H1 (cell line): ENCODE measurements at places on chromosomes 2 and 18.
A peak's percentile ranks its signal among the peaks of the same experiment; 100 is the strongest.

DNA sequence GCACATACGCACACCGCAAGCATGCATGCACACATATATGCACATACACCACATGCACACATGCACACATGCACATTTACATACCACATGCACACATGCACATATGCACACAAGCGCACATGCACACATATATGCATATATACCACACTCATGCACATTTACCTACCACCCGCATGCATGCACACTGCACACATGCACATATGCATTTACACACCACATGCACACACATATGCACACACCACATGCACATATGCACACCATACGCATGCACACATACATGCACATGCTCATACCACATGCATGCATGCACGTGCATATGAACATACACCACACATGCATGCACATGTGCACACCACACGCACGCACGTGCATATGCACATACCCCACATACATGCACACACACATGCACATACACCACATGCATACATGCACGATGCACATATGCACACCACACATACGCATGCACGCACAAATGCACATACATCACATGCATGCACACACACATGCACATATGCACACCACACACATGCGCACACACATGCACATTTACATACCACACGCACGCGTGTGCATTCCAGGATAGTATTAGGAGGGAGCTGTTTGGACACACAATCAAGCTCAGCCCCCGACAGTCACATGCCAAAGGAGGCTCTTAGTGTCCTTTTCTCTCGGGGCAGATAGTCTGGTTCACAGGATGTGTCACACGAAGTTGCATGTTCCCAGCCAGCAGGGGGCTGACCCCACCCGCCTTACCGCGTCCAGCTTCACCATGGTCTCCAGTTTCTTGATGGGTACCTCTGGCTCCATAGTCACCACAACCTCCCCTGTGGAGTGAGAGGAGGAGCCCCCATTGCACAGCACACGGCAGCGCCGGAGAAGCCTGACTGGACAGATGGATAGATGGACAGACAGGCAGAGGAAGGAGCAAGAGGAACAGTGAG is 5.9 kb downstream of the OTOF start:
- H3K27ac ChIP-seq = no peak overlapping the region
- H3K36me3 ChIP-seq = no peaks in the 10 kb centered on the region
- H3K4me1 ChIP-seq = no peaks in the 10 kb centered on the region
- H3K27me3 ChIP-seq = no peaks in the 10 kb centered on the region
- DNase-seq = no peak
- H3K4me3 ChIP-seq = no peak overlapping the region

- H3K4me1 ChIP-seq = no peaks in the 10 kb centered on the region
- no peak overlapping the region for H3K27ac ChIP-seq
- DNase-seq = no peak
- no peaks in the 10 kb centered on the region for H3K36me3 ChIP-seq
- H3K4me3 ChIP-seq = no peak overlapping the region
These were observed 218.3 kb upstream of the STK17B start for GRCh38 chr2:196389670-196390069.

GRCh38 chr2:183185534-183185933 is 61.3 kb downstream of the NUP35 start:
- H3K27ac ChIP-seq = peak overlapping the region; percentile 45; the same call in 1 of the 2 replicates
- H3K4me1 ChIP-seq = no peaks in the 10 kb centered on the region; the same call in 1 of the 2 replicates
- H3K27me3 ChIP-seq = no peaks in the 10 kb centered on the region
- H3K4me3 ChIP-seq = no peak overlapping the region
- no peak for DNase-seq

- DNase-seq = no peak
- no peak overlapping the region for H3K4me3 ChIP-seq
- no peak overlapping the region for H3K27ac ChIP-seq
- no peaks in the 10 kb centered on the region for H3K27me3 ChIP-seq
These were observed 27.2 kb upstream of the LANCL1 start for GRCh38 chr2:210503725-210504191.

- no peak overlapping the region for H3K4me3 ChIP-seq
- no peak for DNase-seq
- no peak overlapping the region for H3K27ac ChIP-seq
- H3K36me3 ChIP-seq = no peaks in the 10 kb centered on the region
- peaks cover 2% of the 10 kb centered on the region; the same call in 1 of the 2 replicates for H3K4me1 ChIP-seq
- no peaks in the 10 kb centered on the region for H3K27me3 ChIP-seq
These were observed 157.1 kb downstream of the RIT2 start for GRCh38 chr18:42958353-42958752.

DNA sequence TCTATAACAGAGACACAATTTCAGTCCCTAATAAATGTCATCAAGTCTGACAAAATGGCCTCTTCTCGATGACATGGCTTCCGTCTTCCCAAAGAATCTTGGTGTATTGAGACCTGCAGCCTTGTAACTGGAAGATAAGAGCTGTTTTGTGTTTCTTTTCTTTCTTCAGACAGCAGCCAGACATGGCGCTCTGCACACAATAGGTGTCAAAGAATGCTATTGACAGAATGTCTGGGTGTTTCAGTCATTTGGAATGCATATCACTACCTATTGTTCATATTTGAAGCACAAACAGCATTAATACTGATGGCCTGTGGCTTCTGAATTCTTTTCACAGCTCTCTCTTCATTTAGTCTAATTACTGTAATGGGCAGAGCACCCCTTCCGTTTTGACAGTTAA is 344.8 kb downstream of the RPRM start:
- H3K27me3 ChIP-seq = no peaks in the 10 kb centered on the region
- no peak for DNase-seq
- no peak overlapping the region for H3K4me3 ChIP-seq

GRCh38 chr2:36831185-36831584 is 134.7 kb downstream of the VIT start:
- DNase-seq = no peak
- H3K4me1 ChIP-seq = peaks cover 5% of the 10 kb centered on the region; the same call in 1 of the 2 replicates
- H3K36me3 ChIP-seq = no peaks in the 10 kb centered on the region
- no peak overlapping the region for H3K27ac ChIP-seq

- H3K36me3 ChIP-seq = no peaks in the 10 kb centered on the region
- no peaks in the 10 kb centered on the region; the same call in 1 of the 2 replicates for H3K27me3 ChIP-seq
- DNase-seq = no peak
- no peaks in the 10 kb centered on the region; the same call in none of the 2 replicates for H3K4me1 ChIP-seq
- H3K27ac ChIP-seq = no peak overlapping the region
These were observed 9.9 kb downstream of the EPAS1 start for GRCh38 chr2:46306988-46307655.
